Effector memory CD4-positive, alpha-beta T cell (primary cell): ENCODE measurements at places on chromosomes 3 and 15.

GRCh38 chr3:157405457-157405856 lies 31.2 kb upstream of the PTX3 start:
- H3K27ac ChIP-seq, result no peak overlapping the region
- H3K36me3 ChIP-seq, result no peaks in the 10 kb centered on the region
- no peaks in the 10 kb centered on the region for H3K4me1 ChIP-seq
- DNase-seq, result no peak
- H3K27me3 ChIP-seq, result no peaks in the 10 kb centered on the region
- no peak overlapping the region for H3K4me3 ChIP-seq

GRCh38 chr15:92158426-92158825 lies 235.3 kb upstream of the ST8SIA2 start:
- DNase-seq, result peak; percentile 3
- no peaks in the 10 kb centered on the region for H3K27me3 ChIP-seq
- no peak overlapping the region for H3K27ac ChIP-seq
- peaks cover 28% of the 10 kb centered on the region for H3K36me3 ChIP-seq
- no peak overlapping the region for H3K4me3 ChIP-seq
- no peaks in the 10 kb centered on the region for H3K4me1 ChIP-seq

DNA sequence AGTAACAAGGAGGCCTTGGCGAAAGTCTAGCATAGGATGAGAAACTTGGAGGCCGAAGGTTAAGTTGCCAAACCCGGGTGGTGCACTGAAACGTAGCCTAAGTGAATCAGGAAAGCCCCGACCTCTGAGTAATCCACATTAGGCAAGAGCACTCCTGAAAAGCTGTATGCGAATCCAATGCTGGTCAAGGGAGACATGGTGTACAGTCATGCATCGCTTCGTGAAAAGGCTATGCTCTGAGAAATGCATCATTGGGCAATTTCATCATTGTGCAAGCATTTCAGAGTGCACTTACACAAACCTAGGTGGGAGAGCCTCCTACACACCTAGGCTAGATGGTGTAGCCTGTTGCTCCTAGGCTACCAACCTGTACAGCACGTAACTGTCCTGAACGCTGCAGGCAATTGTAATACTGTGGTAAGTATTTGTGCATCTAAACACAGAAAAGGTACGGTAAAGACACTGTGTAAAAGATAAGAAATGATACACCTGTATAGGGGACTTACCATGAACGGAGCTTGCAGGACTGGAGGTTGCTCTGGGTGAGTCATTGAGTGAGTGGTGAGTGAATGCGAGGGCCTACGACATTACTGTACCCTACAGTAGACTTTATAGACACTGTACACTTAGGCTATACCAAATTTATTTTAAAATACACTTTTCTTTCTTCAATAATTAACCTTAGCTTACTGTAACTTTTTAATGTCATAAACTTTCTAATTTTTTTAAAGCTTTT lies 222.5 kb downstream of the SHQ1 start:
- H3K4me1 ChIP-seq, result no peaks in the 10 kb centered on the region
- no peaks in the 10 kb centered on the region for H3K36me3 ChIP-seq
- DNase-seq, result no peak
- no peak overlapping the region for H3K27ac ChIP-seq
- no peaks in the 10 kb centered on the region for H3K27me3 ChIP-seq
- H3K4me3 ChIP-seq, result no peak overlapping the region

DNA sequence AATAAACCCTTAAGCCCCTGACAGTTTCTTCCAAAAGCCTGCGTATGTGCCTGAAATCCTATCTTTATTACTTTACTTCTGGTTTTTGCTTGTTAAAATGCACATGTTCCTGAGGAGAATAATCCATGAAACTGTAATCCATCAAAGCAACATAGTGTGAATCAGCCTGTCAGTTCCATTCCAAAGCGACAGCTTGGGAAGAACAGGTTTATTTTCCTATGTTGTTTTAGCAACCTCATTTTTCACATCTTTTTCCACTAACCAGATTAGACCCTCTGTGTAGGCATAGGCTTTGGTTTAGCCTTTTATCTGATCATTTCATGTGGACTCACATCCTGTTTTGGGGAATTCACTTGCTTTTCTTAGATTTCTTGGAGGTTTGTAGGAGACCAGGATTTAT lies 988.0 kb downstream of the SQOR start:
- DNase-seq, result no peak
- no peak overlapping the region for H3K4me3 ChIP-seq
- H3K27me3 ChIP-seq, result no peaks in the 10 kb centered on the region
- H3K36me3 ChIP-seq, result no peaks in the 10 kb centered on the region
- H3K4me1 ChIP-seq, result no peaks in the 10 kb centered on the region

GRCh38 chr15:99914723-99915122 lies 181.5 kb upstream of the LYSMD4 start:
- H3K36me3 ChIP-seq, result no peaks in the 10 kb centered on the region
- DNase-seq, result no peak
- no peaks in the 10 kb centered on the region for H3K4me1 ChIP-seq
